ENCODE measurements at places on chromosomes 12 and 14. TPM values are rescaled to one million over a fixed set of nuclear protein-coding genes. Genes with fewer than 3 reads are reported as not detected.

NANOG gene
- total RNA-seq: not detected

ARHGDIB gene
- 17.9 TPM for total RNA-seq

LRR1 gene
- 2.8 TPM for total RNA-seq

DHH gene
- 0.13 TPM for total RNA-seq

TAS2R7 gene
- total RNA-seq: not detected

RD3L gene
- not detected for total RNA-seq

BIN2 gene
- not detected for total RNA-seq

KRT71 gene
- not detected for total RNA-seq

PROX2 gene
- not detected for total RNA-seq

RNASE3 gene
- not detected for total RNA-seq

FBXO21 gene
- total RNA-seq: 94.1 TPM

TSPAN19 gene
- 0.13 TPM for total RNA-seq

GSC gene
- total RNA-seq: not detected

POP5 gene
- total RNA-seq: 29.2 TPM

GPR68 gene
- 0.89 TPM for total RNA-seq
